ENCODE measurements at places on chromosomes 6 and 20.

GRCh38 chr6:23176883-23177282 is 607.5 kb downstream of the HDGFL1 start:
- DNase-seq, result no peak

GRCh38 chr6:109706513-109706912 is 15.4 kb downstream of the FIG4 start:
- DNase-seq, result no peak

GRCh38 chr6:100724222-100724621 is 156.9 kb downstream of the ASCC3 start:
- no peak for DNase-seq

GRCh38 chr20:36629719-36630681 is 16.0 kb downstream of the SLA2 start:
- DNase-seq, result no peak

GRCh38 chr20:51760905-51761546 is 7.2 kb downstream of the ATP9A start:
- no peak for DNase-seq
